Astrocyte (in vitro differentiated cells and primary cell): ENCODE measurements at places on chromosomes 7 and 10.

DNA sequence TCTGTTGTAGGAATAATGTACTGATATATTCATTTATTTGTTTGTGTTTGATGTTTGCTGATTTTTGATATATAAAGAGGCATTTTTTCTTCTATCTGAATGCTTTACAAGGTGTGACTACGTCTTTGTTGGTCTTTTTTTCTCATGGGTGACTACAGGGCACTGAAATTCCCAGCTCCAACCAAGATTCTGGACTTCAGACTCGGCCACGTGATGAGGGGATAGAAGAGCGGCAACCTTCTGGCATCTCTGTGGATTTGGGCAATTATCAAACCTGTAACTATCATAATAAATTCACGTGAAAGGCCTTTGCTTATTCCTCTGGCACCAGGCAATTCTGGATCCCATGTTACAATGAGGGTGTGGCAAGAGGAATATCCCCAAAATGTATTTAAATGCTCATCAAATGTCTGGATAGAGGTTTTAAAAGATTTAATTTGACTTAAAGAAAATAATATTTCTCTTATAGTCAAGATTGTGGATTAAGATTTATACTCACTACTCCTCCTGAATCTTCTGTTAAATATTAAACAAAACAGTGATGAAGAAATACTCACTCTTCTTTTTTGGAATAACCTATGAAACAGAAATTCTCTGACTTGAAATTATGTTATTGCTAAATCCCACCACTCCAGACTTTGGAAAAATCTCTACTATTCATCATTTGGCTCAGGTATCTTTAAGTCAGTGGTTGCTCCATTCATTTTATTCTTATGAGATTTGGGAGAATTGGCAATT lies 276.3 kb downstream of the GPR37 start:
- no peak for DNase-seq

GRCh38 chr10:28381466-28381865 lies 78.6 kb upstream of the MPP7 start:
- DNase-seq: no peak

GRCh38 chr10:80191589-80192270 lies 13.6 kb downstream of the ANXA11 start:
- no peak for DNase-seq

GRCh38 chr10:121800146-121800545 lies 127.7 kb downstream of the ATE1 start:
- no peak for DNase-seq

- no peak for DNase-seq
Measured at GRCh38 chr10:126250045-126250444, 138.2 kb downstream of the ADAM12 start.
